ENCODE measurements at places on chromosomes 3 and 15. TPM values are rescaled to one million over a fixed set of nuclear protein-coding genes. Genes with fewer than 3 reads are reported as not detected.

DNA sequence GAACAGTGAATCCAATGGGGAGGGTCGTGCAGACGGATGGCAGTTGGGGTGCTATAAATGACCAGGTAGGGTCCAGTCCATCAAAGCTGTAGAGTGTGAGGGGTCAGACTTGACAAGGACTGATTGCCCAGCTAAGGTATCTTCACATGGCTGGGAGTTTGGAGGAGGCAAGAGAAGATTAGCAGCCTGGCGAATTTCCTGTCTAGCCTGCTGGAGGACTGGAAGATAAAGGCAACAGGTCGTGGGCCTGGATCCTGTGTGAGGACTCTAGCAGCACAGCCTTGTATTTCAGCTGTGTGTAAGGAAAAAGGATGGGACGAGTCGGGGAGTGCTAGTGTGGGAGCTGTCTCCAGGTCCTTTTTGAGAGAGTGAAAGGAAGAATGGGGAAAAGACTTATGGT lies 17.6 kb downstream of the CCR5AS start:
- DNase-seq: no peak

DNA sequence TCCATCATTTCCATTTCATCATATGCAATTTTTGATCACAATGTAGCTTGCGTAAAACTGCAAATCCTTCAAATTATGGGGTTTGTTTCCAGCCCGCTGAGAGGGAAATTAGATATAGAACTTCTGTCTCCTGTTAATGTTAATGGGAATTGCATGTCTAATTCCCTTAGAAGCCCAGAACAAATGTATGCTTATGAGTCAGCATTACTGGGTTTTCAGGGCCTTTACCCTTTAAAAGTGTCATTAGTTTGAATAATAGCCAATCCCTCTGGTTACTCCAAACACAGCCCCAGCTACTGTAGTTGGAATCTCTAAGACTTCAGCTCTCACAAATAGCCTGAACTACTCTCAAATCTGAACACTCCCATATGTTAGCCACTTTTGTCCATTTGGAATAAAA lies 439.4 kb downstream of the C3orf38 start:
- no peak for DNase-seq

DNA sequence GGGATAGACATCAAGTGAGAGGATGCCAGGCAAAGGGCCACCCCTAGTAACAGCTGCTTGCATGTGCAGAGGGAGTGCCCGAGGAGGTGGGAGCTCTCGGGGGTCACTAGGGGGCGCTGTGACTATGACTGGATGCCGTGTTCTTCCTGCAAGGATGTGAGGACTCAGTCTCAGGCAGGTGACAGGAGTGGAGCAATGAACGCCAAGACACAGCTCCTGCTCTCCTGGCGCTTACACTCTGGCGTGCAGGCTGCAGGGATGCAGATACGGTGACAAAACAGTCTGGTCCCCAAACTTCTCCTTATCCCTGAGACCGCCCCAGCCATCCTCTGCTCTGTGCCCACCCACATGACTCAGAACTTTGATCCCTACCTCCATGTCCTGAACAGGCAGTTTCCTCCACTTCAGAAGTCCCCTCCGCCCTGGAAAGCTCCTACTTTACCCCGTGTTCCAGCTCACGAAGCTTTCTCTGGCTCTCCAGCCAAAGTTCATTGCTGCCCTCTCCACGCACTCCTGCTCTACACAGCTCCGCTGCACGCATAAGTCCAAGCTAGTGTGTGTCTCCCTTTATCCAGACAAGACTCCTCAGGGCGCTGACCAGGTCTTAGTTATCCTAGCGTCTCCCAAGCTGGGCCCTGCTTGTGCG lies 14.7 kb downstream of the RHOV start:
- DNase-seq: peak; percentile 79

GRCh38 chr15:66956672-66957430 lies 108.6 kb upstream of the SMAD3 start:
- no peak for DNase-seq

DNA sequence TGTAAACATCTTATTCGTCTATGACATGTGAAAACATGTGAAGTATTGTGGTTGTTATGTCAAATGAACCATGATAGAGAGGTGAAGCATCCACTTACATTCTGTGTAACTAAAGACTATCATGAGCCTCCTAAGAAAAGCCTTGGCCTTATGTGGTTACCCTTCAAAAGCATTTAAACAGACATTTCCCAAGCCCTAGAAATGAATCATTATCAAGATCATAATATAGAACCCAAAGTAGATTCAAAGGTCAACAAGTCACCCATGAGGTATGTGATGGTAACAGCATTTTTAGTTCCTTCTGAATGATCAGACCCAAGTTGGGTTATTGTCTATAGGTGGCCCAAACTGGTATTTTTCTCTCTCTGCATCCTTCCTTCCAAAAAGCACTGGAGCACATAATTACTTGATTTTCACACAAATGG lies 408.0 kb downstream of the TBL1XR1 start:
- no peak for DNase-seq

DNA sequence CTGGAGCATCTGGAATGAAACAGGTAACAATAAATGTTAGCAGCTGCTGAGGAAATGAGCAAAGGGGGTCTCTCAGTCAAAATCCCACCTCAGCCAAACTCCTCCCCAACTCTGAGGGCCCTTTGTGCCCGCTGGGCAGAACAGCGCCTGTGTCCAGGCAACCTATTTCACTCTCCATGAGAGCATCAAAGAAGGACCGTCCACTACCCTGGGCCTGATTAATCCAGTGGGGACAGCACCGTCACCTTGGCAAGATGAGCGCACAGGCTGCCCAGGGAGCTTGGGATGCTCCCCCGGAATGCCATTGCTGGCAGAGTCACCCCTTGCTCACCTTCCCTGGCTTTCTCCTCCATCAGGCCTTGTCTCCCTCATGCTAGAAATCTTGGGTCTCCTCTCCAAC lies 97.4 kb upstream of the HACD2 start:
- no peak for DNase-seq

DNA sequence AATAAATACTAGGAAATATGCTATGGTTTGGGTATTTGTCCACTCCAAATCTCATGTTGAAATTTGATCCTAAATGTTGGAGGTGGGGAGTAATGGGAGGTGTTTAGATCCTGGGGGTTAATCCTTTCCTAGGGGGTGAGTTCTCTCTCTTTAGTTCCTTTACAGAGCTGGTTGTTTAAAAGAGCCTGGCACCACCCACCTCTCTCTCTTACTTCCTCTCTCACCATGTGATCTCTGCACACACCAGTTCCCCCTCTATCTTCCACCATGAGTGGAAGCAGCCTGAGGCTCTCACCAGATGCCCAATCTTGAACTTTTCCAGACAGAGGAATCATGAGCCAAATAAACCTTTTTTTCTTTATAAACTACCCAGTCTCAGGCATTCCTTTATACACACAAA lies 10.5 kb downstream of the SLC24A5 start:
- no peak for DNase-seq

DNA sequence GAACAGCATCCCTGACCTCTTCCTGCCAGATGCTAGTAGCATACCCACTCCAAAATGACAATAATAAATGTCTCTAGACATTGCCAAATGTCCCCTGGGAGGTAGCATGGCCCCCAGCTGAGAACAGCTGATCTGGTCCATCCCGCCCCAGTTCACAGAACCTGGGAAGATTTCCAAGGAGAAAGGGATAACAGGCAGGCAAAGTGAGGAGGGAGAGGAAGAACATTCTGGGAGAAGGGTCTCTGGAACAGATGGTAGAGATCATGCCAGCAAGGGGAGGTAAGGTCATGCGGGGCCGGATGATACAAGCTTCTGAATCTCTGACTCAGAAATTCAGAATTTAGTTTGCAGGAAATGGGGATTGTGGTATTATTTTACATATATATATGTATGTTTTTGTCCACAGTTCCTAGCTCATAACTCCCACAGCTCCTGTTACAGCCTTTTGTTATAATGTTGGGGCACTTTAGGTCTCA lies 192.7 kb downstream of the SUCLG2 start:
- DNase-seq: no peak

The CTXN2 gene
- not detected for total RNA-seq

The PRRT3 gene
- 8.4 TPM for total RNA-seq

The HACL1 gene
- total RNA-seq: 46.0 TPM

GRCh38 chr15:92979011-92979701 lies 79.0 kb downstream of the CHD2 start:
- DNase-seq: no peak

The HAPLN3 gene
- total RNA-seq: 76.2 TPM

The STAB1 gene
- 1.9 TPM for total RNA-seq

GRCh38 chr15:51879555-51879954 lies 50.1 kb downstream of the TMOD3 start:
- no peak for DNase-seq

The GP5 gene
- total RNA-seq: 0.13 TPM

DNA sequence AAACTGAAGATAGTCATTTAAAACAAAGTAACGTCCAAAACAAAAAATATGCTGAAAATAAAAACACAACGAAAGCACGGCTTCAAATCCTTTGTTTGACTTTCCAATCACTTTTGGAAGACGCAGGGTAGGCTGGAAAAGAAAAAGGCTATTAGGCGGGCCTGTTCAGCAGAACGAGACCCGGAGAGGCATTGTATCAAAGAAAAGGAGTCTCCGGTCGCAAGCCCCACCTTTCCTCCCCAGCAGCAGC lies 691 bp downstream of the SENP7 start:
- no peak for DNase-seq

GRCh38 chr3:131004603-131005002 lies 22.0 kb downstream of the ASTE1 start:
- DNase-seq: no peak

The CPLX3 gene
- total RNA-seq: not detected

The ZNF860 gene
- 8.6 TPM for total RNA-seq

The CNTN6 gene
- not detected for total RNA-seq

DNA sequence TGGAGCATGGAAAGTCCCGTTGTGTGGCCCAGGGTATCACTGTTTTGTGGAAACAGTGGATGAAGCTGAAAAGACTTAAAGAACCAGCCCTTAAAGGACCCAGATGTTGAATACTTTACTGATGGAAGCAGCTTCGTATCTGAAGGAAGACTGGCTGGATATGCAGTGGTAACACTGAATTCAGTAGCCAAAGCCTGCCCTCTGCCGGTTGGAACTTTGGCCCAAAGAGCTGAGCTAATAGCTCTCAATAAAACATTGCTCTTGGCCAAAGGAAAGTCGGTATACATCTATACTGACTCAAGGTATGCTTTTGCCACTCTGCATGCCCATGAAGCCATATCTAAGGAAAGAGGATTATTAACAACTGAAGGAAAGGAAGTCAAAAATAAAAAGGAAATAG lies 885.4 kb downstream of the PDCD6IP start:
- peak; percentile 41 for DNase-seq

The STARD5 gene
- 5.8 TPM for total RNA-seq

- DNase-seq: no peak
Observed at GRCh38 chr3:80233576-80233975, 465.8 kb upstream of the ROBO1 start.

DNA sequence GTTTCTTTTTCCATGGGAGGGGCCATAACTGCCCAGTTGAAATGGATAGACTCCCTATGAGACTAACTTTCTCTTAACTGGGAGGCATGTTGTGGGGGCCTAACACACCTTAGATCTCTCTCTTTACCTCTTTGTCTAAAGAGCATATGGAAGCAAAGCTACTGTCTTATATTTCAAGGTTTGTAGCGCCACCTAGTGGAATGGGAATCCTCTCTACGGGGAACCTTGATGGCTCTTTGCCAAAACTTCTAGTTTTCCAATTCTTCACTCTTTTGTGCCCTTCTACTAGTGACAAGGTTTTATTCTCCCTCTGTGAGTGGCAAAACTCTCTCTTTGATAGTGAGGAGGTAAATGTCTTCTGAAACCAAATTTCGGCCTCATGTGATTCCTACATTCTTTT lies 1030.4 kb upstream of the CADM2 start:
- peak; percentile 54 for DNase-seq

Measured in H1 (cell line).